ENCODE measurements at places on chromosomes 12 and 14.

- DNase-seq, result no peak
These were observed 168.7 kb downstream of the GALC start for GRCh38 chr14:87824266-87824665.

- DNase-seq, result no peak
These were observed 4.8 kb downstream of the MEG3 start for GRCh38 chr14:100830681-100831080.

GRCh38 chr12:102682366-102683289 is 202.3 kb upstream of the IGF1 start:
- no peak for DNase-seq

- DNase-seq, result no peak
These were observed 102.7 kb downstream of the TMEM30B start for GRCh38 chr14:61178226-61179060.

DNA sequence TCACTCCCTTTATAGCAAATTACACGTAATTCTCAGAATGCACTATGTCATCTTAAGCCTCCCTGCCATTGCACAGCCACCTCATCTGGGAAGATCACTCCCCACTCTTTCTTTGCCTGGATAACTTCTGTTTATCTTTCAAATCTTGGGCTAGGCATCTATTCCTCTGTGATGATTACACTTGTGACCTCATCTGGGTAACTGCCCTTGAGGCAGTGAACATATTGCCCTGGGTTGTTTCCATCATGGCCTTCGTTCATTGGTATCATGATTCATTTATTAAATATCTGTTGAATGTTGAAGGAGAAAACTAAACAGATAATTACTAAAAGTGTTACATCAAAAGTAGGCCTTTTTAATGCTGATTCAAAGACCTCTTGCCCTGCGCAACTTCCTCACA is 26.2 kb upstream of the PDE3A start:
- DNase-seq, result no peak

DNA sequence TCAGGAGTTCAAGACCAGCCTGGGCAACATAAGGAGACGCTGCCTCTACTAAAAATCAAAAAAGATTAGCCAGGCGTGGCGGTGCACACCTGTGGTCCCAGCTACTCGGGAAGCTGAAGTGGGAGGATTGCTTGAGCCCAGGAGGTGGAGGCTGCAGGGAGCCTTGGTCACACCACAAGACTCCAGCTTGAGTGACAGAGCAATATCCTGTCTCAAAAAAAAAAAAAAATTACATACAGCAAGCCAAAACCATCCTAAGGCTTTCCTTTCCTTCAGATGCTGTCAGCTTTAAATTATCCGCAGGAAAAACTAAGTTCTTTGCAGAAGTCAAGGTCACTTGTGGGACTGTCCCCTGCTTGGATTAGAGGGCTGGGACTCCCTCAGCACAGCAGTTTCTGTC is 1.3 kb downstream of the CS start:
- DNase-seq, result no peak

DNA sequence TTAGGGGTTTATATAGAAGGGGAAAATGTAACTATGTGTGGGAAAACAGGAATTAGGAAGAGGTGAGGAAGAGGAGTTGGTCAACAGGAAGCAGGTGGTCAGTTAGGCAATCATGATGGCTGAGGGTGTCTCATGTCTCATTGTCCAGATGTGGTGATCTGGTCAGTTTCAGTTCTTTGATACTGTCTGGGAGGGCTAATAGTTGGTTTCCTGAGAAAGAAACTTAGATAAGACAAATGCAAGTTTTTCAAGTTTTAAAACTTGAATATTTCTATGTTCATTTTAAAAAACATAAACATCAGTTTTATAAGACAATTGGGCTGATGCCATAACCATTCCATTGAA is 1121.8 kb upstream of the USP15 start:
- DNase-seq, result no peak

DNA sequence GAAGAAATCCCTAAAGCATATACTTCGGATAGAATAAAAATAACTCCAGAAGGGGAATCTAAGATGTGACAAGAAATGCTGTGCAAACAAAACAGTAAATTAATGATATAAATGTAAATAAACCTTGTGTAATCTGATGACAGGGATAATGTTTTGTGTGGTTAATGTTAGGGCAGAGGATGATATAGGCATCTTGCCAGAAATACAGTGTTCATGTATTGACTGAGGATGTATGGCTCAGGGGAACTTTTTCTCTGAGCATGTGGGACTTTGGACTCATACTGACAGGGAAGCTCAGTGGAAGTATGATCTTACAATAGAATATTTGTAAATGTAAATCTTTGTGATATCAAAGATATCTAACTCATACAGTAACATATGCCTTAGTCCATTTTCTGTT is 420.2 kb downstream of the TMTC2 start:
- DNase-seq, result no peak

All from occipital lobe (tissue), 3 donors.